ENCODE measurements at places on chromosomes 11 and 22. TPM values are rescaled to one million over a fixed set of nuclear protein-coding genes. Genes with fewer than 3 reads are reported as not detected.
A peak's percentile ranks its signal among the peaks of the same experiment; 100 is the strongest.

Gene TYR
- not detected for total RNA-seq

DNA sequence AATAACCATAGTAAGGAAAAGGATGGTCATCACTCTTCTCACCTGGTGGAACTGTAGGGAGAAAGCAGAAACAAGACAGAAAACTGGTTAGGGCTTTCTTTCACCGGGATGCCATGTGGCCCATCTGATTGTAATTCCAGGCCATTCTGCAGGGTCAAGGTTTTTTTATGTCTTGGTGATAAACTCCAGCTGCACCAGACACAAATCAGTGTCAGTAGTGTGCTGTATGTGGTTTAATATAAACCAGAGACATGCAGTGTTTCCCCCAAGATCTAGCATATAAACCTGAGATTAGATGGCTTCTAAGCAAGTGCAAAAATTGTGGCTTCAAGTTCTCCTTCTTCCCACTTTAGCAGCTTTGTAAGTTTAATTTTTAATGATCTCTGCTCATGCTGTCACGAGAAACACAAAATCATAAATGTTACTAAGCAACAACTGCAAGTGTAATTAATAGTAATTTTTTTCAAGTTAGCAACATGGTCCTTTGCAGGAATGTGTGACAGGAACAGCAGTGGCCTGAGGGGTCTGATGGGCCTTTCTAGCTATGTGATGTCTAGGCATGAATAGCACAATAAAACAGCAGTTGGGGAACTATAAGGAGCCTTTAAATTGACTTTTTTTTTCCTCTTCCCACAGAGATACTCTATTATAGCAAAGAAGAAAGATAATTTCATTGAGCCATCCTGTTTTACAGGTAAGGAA, 41.6 kb downstream of the BDNF start:
- H3K4me1 ChIP-seq: no peaks in the 10 kb centered on the region
- no peaks in the 10 kb centered on the region for H3K27me3 ChIP-seq
- no peak overlapping the region for H3K4me3 ChIP-seq
- H3K36me3 ChIP-seq: peaks cover 32% of the 10 kb centered on the region

Gene GGTLC2
- not detected for total RNA-seq

Gene IFITM10
- total RNA-seq: not detected

DNA sequence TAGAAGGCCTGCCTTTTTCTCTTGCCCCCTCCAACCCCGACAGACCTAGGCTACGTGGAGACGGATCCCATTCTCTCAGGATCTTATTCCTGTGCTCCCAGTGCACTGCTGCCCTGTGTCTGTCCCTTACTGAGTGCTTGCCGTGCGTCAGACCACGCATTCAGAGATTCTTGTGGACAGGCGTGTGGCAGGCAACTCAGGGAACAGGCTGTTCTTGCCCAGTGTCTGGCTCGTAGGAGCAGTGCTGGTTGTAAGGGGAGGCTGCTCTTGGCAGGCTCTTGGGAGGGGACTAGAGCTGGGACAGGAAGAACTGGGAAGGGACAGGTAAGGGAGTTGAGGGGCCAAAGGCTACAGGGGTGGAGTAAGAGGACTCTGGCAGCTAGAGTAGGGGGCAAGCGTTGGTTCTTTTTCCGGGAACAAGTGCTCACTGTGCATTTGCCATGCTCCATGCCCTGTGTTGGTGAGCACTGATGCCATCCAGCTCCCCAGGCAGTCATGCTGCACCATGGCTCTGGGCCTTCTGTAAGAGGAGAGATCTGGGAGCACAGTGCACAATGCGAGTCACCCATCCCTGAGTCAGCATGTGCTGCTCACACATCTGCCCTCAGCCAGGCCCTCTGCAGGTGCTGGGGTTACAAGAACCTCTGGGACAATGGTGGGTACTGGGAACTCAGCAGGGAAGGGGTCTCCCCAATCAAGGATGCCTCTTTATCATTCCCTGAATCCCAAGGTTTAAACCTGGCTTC, 119.1 kb downstream of the TBC1D22A start:
- no peaks in the 10 kb centered on the region for H3K36me3 ChIP-seq
- H3K27ac ChIP-seq: no peak overlapping the region
- no peaks in the 10 kb centered on the region for H3K4me1 ChIP-seq
- DNase-seq: no peak
- no peaks in the 10 kb centered on the region for H3K27me3 ChIP-seq

DNA sequence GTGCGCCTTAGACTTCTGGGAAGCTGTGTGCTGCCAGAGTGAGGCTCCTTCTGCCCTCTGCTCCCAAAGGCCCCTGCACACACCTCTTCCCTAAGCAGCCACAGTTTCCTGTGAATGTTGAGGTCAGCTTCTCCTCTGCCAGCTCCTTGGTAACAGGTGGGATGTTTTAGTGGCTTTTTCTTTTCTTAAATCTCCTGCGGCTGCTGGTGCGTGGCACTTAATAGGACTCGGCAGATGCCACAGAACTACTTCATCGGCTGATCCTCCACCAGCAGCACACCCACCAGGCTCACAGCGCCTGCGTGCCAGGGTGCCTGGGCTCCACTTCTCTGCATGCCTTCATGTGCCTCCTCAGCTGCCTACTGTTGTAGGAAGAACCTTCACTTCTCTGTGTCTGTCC, 87.8 kb downstream of the RCN1 start:
- H3K4me3 ChIP-seq: no peak overlapping the region
- H3K4me1 ChIP-seq: no peaks in the 10 kb centered on the region
- H3K36me3 ChIP-seq: no peaks in the 10 kb centered on the region
- H3K27ac ChIP-seq: no peak overlapping the region
- no peak for DNase-seq
- H3K27me3 ChIP-seq: 0 out of 2 replicates have a peak, but pooled peaks cover 6% of the 10 kb centered on the region

- H3K36me3 ChIP-seq: peaks cover 12% of the 10 kb centered on the region
- H3K4me3 ChIP-seq: no peak overlapping the region
- no peak for DNase-seq
- peak overlapping the region; percentile 97 for H3K27ac ChIP-seq
- peaks cover 35% of the 10 kb centered on the region for H3K4me1 ChIP-seq
These were observed 23.1 kb downstream of the TTLL1 start for GRCh38 chr22:43066134-43066533.

DNA sequence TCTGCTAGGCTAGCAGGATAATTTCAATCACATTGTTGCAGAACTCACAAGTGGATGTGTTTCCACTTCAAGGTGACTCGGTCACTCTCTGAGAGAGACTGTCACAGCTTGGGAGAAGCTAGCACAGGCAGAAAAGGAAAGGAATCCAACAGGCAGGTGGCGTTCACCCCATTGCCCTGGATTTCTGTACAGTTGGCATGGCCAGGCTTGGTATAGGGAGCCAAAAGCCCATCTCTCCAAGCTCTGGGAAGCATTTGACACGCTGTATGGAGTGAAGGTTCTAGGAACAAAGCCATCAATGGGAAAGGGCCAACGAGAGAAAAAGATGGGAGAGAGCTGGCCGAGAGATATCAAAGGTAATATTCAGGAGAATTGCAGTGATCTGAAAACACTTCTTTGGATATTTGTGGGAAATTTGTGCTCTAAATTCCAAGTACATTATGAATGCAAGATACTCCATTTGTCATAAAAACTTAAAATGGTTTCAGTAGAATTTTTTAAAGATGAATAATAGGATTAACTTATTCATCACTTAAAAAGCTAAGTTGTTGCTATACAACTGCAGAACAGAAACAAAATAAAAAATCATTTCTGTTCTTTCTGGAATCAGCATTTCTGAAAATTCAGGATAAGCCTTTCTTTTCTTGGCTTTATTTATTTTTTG, 223.5 kb upstream of the NTM start:
- H3K27me3 ChIP-seq: no peaks in the 10 kb centered on the region
- no peak overlapping the region for H3K27ac ChIP-seq
- H3K4me1 ChIP-seq: no peaks in the 10 kb centered on the region
- no peaks in the 10 kb centered on the region for H3K36me3 ChIP-seq

GRCh38 chr11:66604155-66604554, 11.2 kb downstream of the CCS start:
- peaks cover 18% of the 10 kb centered on the region for H3K4me1 ChIP-seq
- H3K4me3 ChIP-seq: no peak overlapping the region
- no peak for DNase-seq
- H3K27ac ChIP-seq: no peak overlapping the region
